ENCODE measurements at places on chromosomes 3 and 15.

- no peaks in the 10 kb centered on the region for H3K36me3 ChIP-seq
- H3K4me3 ChIP-seq, result no peak overlapping the region
- H3K27ac ChIP-seq, result no peak overlapping the region
- no peak for DNase-seq
These were observed 19.9 kb upstream of the ABHD5 start for GRCh38 chr3:43670635-43671522.

- no peak overlapping the region for H3K4me3 ChIP-seq
- H3K4me1 ChIP-seq, result peaks cover 15% of the 10 kb centered on the region
- no peaks in the 10 kb centered on the region for H3K27me3 ChIP-seq
- H3K27ac ChIP-seq, result no peak overlapping the region
These were observed 34.6 kb upstream of the XCR1 start for GRCh38 chr3:46061887-46062286.

DNA sequence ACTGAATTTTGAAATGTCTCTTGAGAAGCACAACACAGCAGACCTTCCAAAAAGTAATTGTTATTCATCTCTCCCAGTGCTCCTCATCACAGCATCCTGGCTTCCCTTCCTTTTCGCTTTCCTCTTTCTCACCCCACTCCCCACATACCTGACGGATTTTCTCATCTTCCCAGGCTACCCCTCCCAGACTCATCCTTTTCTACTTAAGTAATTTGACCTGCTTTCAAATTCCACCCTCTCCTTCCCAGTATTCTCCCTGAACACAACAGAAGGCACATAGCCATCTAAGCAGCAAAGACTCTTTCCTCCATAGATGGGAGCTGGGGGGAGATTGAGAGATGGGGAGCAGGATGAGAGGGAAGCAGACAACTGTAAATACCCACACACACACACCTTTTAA, 187.1 kb upstream of the STT3B start:
- H3K36me3 ChIP-seq, result no peaks in the 10 kb centered on the region
- no peak overlapping the region for H3K4me3 ChIP-seq
- no peaks in the 10 kb centered on the region for H3K4me1 ChIP-seq

GRCh38 chr3:32998631-32999451, 47.4 kb downstream of the CCR4 start:
- H3K27me3 ChIP-seq, result no peaks in the 10 kb centered on the region
- no peak for DNase-seq
- no peak overlapping the region for H3K4me3 ChIP-seq
- H3K36me3 ChIP-seq, result no peaks in the 10 kb centered on the region
- H3K4me1 ChIP-seq, result no peaks in the 10 kb centered on the region
- H3K27ac ChIP-seq, result no peak overlapping the region

DNA sequence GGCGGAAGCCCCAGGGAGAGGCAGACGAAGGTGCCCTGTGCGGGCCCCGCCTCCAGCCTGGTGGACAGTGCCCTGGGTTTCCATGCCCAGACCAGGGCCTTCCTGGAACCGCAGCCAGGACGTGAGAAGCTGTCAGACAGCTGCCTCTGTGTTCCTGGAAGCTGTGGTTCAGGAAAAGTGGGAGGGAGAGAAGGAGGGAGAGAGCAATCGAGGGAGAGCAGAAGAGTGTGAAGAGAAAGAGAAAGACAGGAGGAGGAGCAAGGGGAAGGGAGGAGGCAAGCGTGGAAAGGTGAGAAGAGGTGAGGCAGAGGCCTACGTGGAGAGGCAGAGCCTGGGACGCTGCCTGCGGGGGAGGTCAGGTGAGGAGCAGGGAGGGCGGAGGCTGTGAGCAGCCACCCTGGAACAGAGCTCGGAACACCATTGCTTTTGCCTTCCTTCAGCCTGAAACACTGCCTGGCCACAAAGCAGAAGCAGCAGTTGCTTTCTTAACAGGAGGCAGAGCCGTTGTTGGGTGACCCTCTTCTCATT, 18.6 kb downstream of the ZDHHC19 start:
- H3K4me3 ChIP-seq, result no peak overlapping the region
